Stimulated activated naive B cell treated with anti-CD40 and anti-IgM and Interleukin-4, amounts not matched to agents 10 μg/mL and 1 μg/mL and 100 μg/mL, for 72 hours (primary cell): ENCODE measurements at places on chromosomes 2 and 18.
A peak's percentile ranks its signal among the peaks of the same experiment; 100 is the strongest.

DNA sequence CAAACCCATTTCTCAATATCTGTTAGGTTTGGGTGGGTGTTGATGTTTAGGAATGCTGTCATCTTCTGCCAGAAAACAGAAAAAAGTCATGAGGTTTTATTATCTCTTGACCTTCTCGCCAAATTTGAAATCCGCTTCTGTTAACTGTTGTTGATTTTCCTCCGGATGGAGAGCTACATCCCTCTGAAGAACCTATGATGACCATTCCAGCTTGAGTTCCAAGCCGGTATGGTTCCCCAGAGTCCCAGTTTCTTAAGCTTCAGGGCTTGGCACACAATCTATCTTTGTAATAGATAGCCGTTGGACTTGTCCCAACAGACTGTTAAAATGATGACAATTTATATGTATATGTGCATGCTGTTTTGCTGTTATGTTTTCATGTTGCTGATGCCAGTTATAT is 1201.0 kb downstream of the LRP1B start:
- DNase-seq = no peak

DNA sequence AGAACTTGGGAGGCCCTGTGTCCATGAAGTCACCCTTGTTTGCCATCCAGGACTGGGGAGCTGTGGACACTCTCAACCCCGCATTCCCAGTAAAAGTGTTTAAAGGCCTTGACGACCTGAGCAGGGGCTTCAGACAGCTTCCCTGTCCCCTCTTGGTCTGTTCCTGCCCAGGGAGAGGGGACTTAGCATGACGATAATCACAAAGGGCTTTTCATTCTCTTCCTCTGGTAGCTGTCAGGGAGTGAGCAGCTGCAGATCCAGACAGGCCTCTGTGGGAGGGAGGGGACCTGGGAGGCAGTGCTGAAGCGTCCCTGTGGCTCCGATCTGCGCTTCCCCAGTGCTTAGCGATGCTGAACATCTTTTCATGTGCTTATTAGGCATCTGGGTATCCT is 77.8 kb upstream of the HS6ST1 start:
- DNase-seq = no peak

GRCh38 chr18:76384861-76385680 is 110.0 kb downstream of the ZNF516 start:
- no peak for DNase-seq

- no peak for DNase-seq
These were observed 164.7 kb downstream of the GRB14 start for GRCh38 chr2:164456619-164457018.

- no peak for DNase-seq
These were observed 321.5 kb downstream of the GALNT13 start for GRCh38 chr2:154193246-154193645.

DNA sequence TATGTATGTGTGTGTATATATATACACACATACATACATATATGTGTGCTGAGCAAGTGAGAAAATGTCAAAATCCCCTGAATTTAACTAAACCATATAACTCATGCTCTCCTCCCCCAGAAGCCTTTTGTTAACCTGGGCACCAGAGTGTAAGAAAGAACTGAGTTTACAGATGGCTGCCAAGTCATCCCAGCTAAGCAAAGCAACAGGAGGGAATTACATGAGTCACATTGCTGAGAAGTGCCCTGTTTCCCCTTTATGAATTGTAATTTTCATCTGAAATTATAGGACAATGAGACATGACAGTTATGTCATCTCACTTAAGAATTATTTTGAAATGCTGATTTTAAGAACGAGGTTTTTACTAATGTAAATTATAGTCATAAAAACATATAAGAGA is 29.9 kb downstream of the SCN7A start:
- no peak for DNase-seq

- peak; percentile 59 for DNase-seq
These were observed 67.9 kb downstream of the DGKD start for GRCh38 chr2:233422050-233422639.

GRCh38 chr18:48827291-48828193 is 123.2 kb downstream of the SMAD7 start:
- no peak for DNase-seq

DNA sequence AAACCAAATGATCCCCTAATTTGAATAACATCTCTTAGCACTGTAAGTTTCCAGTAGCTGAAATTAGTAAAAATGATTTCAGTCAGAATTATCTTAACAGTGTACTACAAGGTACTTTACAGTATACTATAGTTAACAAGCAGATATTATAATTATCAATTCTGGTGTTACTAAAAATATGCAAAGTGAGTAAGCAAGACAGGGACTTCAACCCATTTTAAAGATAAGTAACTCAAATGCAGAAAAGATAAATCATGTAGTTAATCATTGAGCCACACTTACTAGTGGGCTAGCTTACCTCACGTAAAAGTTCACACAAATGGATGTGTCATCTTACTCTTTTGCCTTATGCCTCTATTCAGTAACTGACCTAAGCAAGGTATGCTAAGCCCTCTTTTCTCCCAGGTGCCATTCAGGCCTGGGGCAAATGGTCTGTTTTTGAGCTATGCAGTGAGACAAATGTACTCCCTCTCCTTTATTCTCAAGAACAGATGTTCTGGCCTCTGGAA is 101.0 kb downstream of the NBAS start:
- no peak for DNase-seq

DNA sequence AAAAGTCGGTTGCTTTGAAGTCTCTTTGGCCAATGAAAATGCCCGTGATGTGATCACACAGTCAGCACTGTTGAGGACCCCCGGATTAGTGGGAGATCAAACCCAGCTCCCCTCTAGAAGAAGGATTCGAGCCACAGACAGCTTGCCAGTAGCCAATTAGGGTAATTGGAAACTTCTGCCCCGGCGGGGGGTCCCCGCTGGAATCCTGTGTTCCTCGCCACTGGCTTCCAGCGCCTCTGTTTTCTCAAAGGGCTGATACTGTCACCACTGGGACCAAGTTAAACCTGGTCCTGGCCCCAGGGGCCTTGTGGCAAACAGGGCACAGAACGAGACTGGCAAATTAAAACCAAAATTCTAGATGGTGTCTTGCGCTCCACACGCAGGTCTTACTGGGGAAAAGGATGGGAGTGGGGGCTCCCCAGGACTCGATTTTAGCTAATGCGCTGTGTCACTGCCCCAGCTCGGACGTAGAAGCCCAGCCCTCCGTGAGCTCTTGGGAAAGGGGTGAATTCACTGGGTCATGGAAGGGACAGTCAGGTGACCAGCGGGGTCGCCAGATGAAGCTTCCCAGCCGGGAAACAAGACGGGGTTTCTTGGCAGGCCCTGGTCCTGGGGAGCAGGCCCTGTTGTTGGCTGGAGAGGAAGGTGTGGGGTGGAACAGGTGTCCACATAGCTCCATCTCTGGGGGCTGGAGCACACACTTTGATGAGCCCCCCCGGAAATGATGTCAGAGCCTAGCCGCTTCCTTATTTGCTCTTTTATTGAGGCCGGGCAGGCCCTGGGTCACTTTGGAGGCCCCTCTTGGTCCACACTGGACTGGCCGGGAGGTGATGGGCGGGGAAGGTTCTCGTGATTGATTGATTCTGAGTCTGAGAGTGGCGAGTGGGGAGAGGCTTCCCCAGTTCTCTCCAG is 90.2 kb downstream of the SMAD7 start:
- DNase-seq = no peak

GRCh38 chr2:149152469-149152953 is 114.0 kb downstream of the LYPD6B start:
- no peak for DNase-seq

GRCh38 chr2:235709124-235709813 is 215.4 kb downstream of the AGAP1 start:
- no peak for DNase-seq

DNA sequence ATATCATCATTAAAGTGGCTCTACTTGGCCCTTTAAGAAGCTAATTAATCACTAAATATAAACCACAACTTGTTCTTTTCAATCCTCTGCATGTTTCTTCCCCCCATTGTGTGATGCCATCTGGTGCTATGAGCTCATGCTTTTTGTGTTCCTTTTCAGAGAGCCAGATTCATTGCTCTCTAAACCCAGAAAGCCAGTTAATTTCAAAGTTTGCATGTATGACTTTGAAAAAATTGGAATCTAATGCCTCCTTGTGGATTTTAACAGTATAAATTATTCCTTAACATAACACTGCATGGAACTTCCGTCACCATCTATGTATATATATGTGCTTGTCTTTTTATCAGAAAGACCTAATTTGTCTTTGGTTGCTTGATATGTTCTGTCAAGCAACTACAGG is 31.1 kb downstream of the TMEM178A start:
- no peak for DNase-seq

DNA sequence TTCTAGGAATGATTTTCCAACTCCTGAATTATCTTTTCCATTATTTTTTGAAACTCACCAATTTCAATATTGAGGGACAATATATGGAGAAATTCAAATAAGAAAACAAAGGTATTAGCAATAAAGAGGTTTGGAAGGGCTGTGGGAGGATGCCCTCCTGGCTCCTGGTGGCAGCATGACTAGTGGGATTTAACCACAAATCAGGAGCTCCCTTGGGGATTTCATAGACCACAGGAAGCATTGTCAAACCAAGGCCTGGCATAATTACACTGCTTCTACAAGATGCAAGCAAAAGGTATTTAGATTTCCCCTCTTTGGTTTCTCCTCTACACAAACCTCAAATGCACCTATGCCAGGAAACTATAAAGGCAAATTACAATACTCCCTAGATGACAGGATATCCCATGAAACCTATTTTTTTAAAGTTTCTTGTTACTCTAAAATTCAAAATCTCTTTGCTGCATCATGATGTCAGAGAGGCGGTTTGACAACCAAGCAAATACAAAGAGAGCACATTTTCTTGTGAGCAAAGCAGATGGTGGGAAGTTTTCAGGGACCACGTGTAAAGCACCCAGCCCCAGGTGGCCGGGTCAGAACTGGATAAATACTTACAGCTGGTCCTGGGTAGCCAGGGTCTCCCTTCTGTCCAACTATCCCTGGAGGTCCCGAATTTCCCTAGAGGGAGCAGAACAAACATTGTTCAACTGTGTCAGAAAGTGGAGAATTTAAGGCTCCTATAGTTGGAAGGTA is 67.9 kb downstream of the COL6A3 start:
- DNase-seq = no peak

DNA sequence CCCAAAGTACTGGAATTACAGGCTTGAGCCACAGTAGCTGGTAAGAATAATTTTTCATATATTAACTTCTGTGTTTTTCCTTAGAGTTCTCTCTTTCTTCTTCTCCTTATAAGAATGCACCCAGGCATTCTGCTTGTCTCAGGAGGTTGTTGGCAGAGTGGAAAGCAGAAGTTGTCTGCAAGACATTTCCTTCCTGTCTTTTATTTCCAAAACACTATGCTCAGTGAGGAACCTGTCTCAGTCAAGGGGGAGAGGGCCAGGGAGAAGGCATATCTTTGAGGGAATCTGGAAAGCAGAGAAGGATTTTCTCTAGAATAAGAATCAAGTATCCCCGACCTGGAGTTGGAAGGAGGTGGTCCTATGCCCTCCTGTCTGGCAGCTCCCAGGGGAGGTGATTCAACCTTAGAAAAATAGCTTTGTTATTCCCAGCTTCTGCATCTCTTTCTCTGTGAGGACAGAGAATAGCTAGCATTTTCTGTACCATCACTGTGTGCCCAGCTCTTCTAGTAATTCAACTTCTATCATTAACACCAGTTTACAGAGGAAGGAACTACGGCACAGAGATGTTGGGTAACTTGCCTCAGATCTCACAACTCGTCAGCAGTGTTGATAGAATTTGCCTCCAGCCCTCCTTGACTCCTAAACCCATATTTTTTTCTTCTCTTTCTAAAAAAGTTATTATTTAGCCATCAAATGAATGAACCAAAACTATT is 3.8 kb upstream of the LPIN2 start:
- DNase-seq = no peak

- no peak for DNase-seq
These were observed 50.3 kb upstream of the GREB1L start for GRCh38 chr18:21191596-21192307.

- DNase-seq = peak; percentile 9
These were observed 879 bp upstream of the EPAS1 start for GRCh38 chr2:46296216-46296839.

- no peak for DNase-seq
These were observed 72.2 kb upstream of the OTOS start for GRCh38 chr2:240212425-240213225.

DNA sequence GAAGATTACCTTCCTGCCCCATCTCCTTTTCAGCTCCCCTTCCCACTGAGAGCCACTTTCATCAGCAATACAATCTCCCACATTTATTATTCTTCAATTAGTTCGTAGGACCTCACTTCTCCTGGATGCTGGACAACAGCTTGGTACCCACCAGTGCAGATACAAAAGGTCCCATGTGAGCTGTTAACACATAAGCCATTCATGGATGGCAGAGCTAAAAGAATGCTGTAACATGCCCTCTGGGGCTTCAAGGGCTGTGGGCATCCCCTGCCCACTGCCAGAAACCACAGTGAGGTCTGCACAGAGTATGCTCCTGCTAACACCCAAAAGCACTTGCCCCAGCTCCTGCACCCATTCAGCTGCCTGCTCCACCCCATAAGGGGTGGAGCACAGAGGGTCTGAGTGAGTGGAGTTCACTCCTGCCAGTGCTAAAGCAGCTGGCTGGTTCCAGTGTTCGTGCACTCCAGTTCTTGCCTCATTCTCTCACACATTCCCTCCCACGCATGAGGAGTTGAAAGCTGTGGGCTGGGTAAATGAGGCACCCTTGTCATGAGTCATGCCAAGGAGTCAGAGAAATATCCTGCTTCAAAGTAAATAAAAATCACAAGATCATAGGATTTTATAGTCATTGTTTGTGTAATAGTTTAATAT is 305.9 kb upstream of the TMEFF2 start:
- DNase-seq = no peak

DNA sequence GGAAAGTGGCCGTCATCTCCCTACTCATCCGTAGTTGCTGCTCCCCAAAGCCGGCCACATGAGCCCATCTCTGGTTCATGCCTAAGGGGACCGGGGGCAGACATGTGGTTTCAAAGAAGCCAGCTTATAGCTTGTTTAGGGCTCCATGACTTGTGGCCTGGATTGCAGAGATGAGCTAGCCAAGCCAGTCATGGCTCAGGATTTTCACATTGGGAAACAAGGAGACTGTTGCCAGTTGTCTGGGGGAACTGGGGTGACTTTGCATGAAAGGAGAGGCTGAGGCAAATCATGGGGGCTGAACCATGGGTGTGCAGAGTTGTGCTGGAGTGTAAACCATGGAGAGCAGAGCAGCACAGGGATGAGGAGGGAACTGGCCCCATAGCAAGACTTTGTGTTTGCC is 183.0 kb upstream of the APCDD1 start:
- DNase-seq = no peak

GRCh38 chr2:104140361-104140760 is 713.6 kb upstream of the POU3F3 start:
- DNase-seq = no peak
